Thyroid gland (tissue), 4 donors: ENCODE measurements at places on chromosomes 12 and 14. TPM values are rescaled to one million over a fixed set of nuclear protein-coding genes. Genes with fewer than 3 reads are reported as not detected.

GRCh38 chr12:112307317-112308011, 74.8 kb downstream of the HECTD4 start:
- H3K27ac ChIP-seq = no peak overlapping the region
- H3K4me3 ChIP-seq = no peak overlapping the region
- peaks cover 19% of the 10 kb centered on the region for H3K4me1 ChIP-seq
- H3K27me3 ChIP-seq = no peaks in the 10 kb centered on the region
- peaks cover 2% of the 10 kb centered on the region for H3K36me3 ChIP-seq

DNA sequence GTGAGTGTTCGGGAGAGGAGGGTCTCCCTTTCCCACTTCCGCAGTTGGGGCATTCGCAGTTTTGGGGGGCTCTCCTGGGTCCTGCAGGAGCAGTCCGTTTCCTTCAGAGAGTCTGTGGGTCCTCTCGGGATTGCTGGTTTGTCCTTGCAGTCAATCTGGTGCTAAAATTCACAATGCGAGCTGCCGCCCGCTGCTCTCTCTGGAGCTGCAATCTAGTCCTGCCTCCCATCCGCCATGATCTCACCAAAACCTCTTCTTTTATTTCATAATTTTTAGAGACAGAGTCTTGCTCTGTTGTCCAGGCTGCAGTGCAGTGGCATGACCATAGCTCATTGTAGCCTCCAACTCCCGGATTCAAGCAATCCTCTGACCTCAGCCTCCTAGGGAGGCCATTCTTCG, 22.5 kb downstream of the RNFT2 start:
- no peaks in the 10 kb centered on the region for H3K4me1 ChIP-seq
- no peak overlapping the region for H3K4me3 ChIP-seq
- no peaks in the 10 kb centered on the region for H3K27me3 ChIP-seq
- no peak overlapping the region for H3K27ac ChIP-seq

DNA sequence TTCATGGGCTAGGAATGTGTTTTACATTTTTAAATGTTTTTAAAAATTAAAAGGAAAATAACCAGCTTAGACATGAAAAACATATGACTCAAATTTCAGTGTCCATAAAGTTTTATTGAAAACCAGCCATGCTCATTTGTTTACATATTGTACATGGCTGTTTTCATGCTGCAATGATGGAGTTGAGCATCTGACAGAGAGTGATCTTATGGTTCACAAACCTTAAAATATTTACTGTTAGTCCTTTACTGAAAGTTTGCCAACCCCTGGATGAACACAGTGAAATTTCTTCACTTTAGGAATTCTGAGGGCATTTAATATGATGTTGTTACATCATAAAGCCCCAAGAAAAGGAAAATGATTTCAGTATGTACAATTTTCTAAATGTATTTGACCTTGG, 16.1 kb downstream of the RASSF9 start:
- DNase-seq = no peak
- H3K4me3 ChIP-seq = no peak overlapping the region

DNA sequence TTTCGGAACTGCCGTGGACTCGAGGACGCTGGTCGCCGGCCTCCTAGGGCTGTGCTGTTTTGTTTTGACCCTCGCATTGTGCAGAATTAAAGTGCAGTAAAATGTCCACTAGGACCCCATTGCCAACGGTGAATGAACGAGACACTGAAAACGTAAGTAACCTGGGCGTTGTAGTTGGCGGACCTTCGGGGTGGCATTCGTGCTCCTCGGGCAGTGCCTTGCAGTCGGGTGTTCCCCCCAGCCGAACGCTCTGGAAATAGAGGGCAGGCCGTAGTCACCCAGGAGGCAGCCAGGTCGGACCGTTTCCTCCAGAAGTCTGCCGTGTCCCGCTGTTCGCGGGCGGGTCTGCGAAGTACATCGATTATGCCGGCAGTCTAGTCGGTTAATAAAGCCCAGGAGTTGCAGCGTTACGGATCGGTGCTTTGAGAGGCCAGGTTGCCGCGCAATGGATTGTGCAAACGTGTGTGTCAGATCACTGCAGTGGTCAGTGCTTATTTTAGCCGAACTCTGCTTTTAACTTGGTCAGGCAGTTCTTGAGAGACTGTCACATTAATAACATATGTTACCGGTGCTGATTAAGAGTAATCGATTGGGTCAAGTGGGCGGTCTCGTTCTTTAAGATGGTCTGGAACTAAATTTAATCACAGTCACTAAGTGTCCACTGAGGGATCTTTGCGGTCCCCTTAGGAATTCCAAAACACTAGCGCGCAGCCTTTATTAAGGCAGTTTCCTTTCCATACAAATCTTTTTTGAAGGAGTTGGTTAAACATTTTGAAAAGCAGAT, 906 bp downstream of the MARK3 start:
- DNase-seq = peak; percentile 79
- H3K4me1 ChIP-seq = peaks cover 37% of the 10 kb centered on the region
- peak overlapping the region; percentile 96 for H3K27ac ChIP-seq
- H3K36me3 ChIP-seq = no peaks in the 10 kb centered on the region
- H3K27me3 ChIP-seq = no peaks in the 10 kb centered on the region
- H3K4me3 ChIP-seq = peak overlapping the region; percentile 77

The RNASE3 gene
- total RNA-seq = not detected

- H3K36me3 ChIP-seq = no peaks in the 10 kb centered on the region
- H3K4me1 ChIP-seq = no peaks in the 10 kb centered on the region
- no peaks in the 10 kb centered on the region for H3K27me3 ChIP-seq
- DNase-seq = no peak
- no peak overlapping the region for H3K27ac ChIP-seq
These were observed 174.6 kb upstream of the SFSWAP start for GRCh38 chr12:131536337-131536736.

GRCh38 chr14:68137704-68138619, 318.4 kb downstream of the RAD51B start:
- no peaks in the 10 kb centered on the region for H3K36me3 ChIP-seq
- peaks cover 38% of the 10 kb centered on the region for H3K4me1 ChIP-seq
- no peak overlapping the region for H3K4me3 ChIP-seq
- no peaks in the 10 kb centered on the region for H3K27me3 ChIP-seq
- peak; percentile 91 for DNase-seq

- H3K36me3 ChIP-seq = no peaks in the 10 kb centered on the region
- H3K27me3 ChIP-seq = no peaks in the 10 kb centered on the region
- DNase-seq = no peak
These were observed 132.0 kb downstream of the PPM1H start for GRCh38 chr12:62802984-62803383.

The CALM1 gene
- total RNA-seq = 355 TPM

- H3K4me1 ChIP-seq = no peaks in the 10 kb centered on the region
- H3K36me3 ChIP-seq = no peaks in the 10 kb centered on the region
- no peak overlapping the region for H3K27ac ChIP-seq
- no peaks in the 10 kb centered on the region for H3K27me3 ChIP-seq
These were observed 38.0 kb upstream of the CPM start for GRCh38 chr12:68970951-68971350.

DNA sequence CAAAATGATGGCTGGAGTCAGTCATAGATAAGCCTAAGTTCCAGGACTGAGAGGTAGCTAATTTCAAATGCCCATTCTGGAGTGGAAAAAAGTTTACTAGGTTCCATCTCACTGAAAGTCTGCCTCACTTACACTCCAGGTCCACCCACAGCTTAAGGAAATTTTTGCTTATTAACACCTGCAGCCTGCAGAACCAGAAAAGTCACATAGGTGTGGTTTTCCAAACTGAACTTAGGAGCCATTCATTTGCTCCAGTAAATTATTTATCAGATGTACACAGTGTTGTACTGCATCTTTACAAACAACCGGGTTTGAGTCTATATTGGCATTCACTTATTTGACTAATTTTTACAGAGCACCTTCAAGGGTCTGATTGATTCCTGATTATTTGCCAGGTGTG, 157.4 kb upstream of the ARID2 start:
- no peaks in the 10 kb centered on the region for H3K4me1 ChIP-seq
- no peak for DNase-seq
- no peaks in the 10 kb centered on the region for H3K27me3 ChIP-seq
- H3K4me3 ChIP-seq = no peak overlapping the region
- H3K27ac ChIP-seq = no peak overlapping the region

The MRPL52 gene
- 43.7 TPM for total RNA-seq

GRCh38 chr14:20035449-20035848, 389 bp downstream of the OR4K13 start:
- H3K27me3 ChIP-seq = no peaks in the 10 kb centered on the region
- H3K27ac ChIP-seq = no peak overlapping the region
- no peaks in the 10 kb centered on the region for H3K4me1 ChIP-seq
- H3K36me3 ChIP-seq = no peaks in the 10 kb centered on the region

- no peak for DNase-seq
- H3K4me1 ChIP-seq = peaks cover 13% of the 10 kb centered on the region
- peaks cover 13% of the 10 kb centered on the region for H3K36me3 ChIP-seq
- H3K27me3 ChIP-seq = no peaks in the 10 kb centered on the region
- no peak overlapping the region for H3K4me3 ChIP-seq
- no peak overlapping the region for H3K27ac ChIP-seq
These were observed 14.6 kb downstream of the SIVA1 start for GRCh38 chr14:104767634-104767918.

GRCh38 chr12:18932211-18932610, 194.3 kb downstream of the CAPZA3 start:
- no peak for DNase-seq
- no peaks in the 10 kb centered on the region for H3K36me3 ChIP-seq
- H3K27me3 ChIP-seq = no peaks in the 10 kb centered on the region
- H3K4me3 ChIP-seq = no peak overlapping the region
- no peaks in the 10 kb centered on the region for H3K4me1 ChIP-seq

- DNase-seq = no peak
- H3K36me3 ChIP-seq = no peaks in the 10 kb centered on the region
- no peaks in the 10 kb centered on the region for H3K27me3 ChIP-seq
- no peaks in the 10 kb centered on the region for H3K4me1 ChIP-seq
- H3K27ac ChIP-seq = no peak overlapping the region
- H3K4me3 ChIP-seq = no peak overlapping the region
These were observed 222.6 kb upstream of the SYT1 start for GRCh38 chr12:78641837-78642423.

The REM2 gene
- total RNA-seq = 0.89 TPM

DNA sequence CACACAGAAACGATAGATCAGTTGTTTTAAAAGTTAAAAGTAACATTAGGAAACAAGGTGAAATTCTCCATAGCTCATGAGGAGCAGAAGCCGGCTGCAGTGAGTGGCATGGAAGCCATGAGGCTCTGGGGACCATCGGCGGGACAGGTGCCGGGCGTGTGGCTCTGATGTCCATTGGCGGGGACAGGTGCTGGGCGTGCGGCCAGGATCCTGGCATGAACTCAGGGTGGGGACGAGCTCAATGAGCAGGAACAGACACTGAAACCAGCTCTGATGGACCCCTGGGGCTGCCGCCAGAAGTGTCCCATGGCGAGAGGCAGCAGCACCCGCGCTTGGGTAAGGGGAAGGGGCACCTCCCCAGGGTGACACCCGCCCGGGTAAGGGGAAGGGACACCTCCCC, 75.1 kb downstream of the NOC4L start:
- no peaks in the 10 kb centered on the region for H3K36me3 ChIP-seq
- H3K4me1 ChIP-seq = peaks cover 28% of the 10 kb centered on the region
- DNase-seq = peak; percentile 47
- no peak overlapping the region for H3K4me3 ChIP-seq

- H3K4me1 ChIP-seq = no peaks in the 10 kb centered on the region
- no peak for DNase-seq
- H3K27me3 ChIP-seq = no peaks in the 10 kb centered on the region
- no peaks in the 10 kb centered on the region for H3K36me3 ChIP-seq
- H3K4me3 ChIP-seq = no peak overlapping the region
These were observed 20.1 kb upstream of the BAZ1A start for GRCh38 chr14:34895277-34895676.

- H3K36me3 ChIP-seq = no peaks in the 10 kb centered on the region
- no peaks in the 10 kb centered on the region for H3K4me1 ChIP-seq
- H3K27ac ChIP-seq = no peak overlapping the region
- H3K4me3 ChIP-seq = no peak overlapping the region
- no peaks in the 10 kb centered on the region for H3K27me3 ChIP-seq
These were observed 12.8 kb downstream of the ZFHX2 start for GRCh38 chr14:23538785-23539184.

DNA sequence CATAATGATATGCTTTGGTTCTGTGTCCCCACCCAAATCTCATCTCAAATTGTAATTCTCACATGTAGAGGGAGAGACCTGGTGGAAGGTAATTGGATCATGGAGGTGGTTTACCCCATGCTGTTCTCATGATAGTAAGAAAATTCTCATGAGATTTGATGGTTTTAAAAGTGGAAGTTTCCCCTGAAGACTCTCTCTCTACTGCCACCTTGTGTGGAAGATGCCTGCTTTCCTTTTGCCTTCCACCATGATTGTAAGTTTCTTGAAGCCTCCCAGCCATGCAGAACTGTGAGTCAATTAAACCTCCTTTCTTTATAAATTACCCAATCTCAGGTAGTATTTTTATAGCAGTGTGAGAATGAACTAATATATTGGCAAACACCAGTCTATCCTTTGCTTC, 260.4 kb upstream of the PPFIA2 start:
- H3K4me1 ChIP-seq = no peaks in the 10 kb centered on the region
- no peak overlapping the region for H3K4me3 ChIP-seq
- no peak for DNase-seq

- no peaks in the 10 kb centered on the region for H3K27me3 ChIP-seq
- no peaks in the 10 kb centered on the region for H3K36me3 ChIP-seq
- H3K4me3 ChIP-seq = no peak overlapping the region
- no peak overlapping the region for H3K27ac ChIP-seq
- H3K4me1 ChIP-seq = no peaks in the 10 kb centered on the region
- no peak for DNase-seq
These were observed 60.9 kb upstream of the ZFP36L1 start for GRCh38 chr14:68853749-68854148.

DNA sequence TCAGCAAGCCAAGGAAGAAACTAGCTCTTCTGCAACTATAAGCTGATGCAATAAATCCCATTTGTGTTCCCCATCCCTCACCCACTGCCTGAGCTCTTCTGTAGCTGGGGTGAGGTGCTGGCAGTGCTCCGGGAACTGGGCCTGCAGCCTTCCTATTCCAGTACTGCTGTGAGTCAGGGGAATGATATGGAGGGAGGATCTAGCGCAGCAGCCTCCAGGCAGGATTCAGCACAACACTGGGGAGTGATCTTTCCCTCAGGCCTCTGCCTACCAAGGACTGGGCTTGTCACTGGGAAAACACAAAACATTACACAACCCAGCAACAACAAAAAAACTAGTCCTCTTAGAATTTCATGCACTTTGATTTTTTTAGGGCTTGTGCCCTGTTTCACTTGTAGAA, 58.7 kb downstream of the ST8SIA1 start:
- H3K4me3 ChIP-seq = no peak overlapping the region
- no peaks in the 10 kb centered on the region for H3K36me3 ChIP-seq
- H3K27ac ChIP-seq = peak overlapping the region; percentile 50

- peaks cover 24% of the 10 kb centered on the region for H3K4me1 ChIP-seq
- H3K27me3 ChIP-seq = no peaks in the 10 kb centered on the region
- no peak overlapping the region for H3K4me3 ChIP-seq
- H3K27ac ChIP-seq = peak overlapping the region; percentile 6
These were observed 7.7 kb downstream of the FBXW8 start for GRCh38 chr12:116918464-116918863.

The SLC10A1 gene
- total RNA-seq = not detected

The PROX2 gene
- not detected for total RNA-seq
